ENCODE measurements at places on chromosomes 3 and 15.

GRCh38 chr3:114128826-114129225, 50.0 kb downstream of the DRD3 start:
- no peak for DNase-seq

GRCh38 chr3:117761703-117762620, 1052.4 kb downstream of the TUSC7 start:
- no peak for DNase-seq

DNA sequence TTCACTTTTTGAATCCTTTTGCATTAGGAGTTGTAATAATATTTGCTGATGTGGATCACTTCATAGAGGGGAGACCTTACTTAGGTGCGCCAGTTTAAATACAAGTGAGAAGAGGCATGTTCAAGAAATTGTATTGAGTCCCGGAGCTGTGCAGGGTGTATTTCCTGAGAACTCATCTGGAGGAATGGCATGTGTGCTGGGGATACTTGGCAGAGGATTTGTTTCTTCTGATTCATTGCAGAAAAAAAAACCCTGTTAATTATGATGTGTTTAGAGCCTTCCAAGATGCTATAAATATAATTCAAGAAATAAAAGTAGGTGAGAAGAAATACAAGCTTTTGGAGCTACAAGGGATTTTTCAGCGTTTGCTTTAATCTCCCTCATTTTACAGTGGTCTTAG, 97.6 kb downstream of the TPRG1 start:
- DNase-seq: no peak

- DNase-seq: peak; percentile 38
These were observed 65.4 kb downstream of the ABI3BP start for GRCh38 chr3:100927775-100928174.

DNA sequence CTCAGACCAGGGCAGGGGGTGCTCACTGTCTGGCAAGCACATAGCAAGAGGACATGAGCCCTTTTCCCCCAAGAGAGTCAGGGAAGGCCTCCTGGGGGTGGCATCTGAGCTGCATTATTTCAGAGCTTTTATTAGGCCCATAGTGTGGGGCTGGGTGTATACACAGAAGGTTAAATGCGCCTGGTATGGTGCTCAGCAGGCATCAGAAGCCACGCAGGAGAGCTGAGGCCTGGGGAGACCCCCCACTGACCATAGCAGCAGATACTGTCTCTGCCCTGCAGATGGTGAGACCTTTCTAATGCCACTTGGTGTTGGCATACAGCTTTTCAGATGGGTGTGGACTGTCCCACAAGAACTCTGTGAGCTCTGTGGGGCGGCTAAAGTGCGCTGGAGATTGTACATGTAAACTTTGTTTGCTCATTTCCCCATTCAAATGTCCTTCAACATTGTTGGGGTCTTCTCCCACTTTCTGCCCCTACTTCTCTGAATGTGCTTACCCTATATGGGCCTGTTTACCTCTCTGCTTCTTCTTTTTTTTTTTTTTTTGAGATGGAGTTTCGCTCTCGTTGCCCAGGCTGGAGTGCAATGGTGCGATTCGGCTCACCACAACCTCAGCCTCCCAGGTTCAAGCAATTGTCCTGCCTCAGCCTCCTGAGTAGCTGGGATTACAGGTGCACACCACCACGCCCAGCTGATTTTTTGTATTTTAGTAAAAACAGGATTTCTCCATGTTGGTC, 62.2 kb downstream of the CDC25A start:
- DNase-seq: no peak

All from IMR-90 (cell line).